ENCODE measurements at places on chromosomes 11 and 22.
A peak's percentile ranks its signal among the peaks of the same experiment; 100 is the strongest.

GRCh38 chr11:96193745-96194443 lies 149.1 kb downstream of the MAML2 start:
- DNase-seq: no peak

- no peak for DNase-seq
These were observed 2.1 kb downstream of the RNASEH2C start for GRCh38 chr11:65718531-65718930.

- DNase-seq: no peak
These were observed 41.6 kb upstream of the PAK1 start for GRCh38 chr11:77515483-77515882.

GRCh38 chr11:75635066-75635862 lies 33.6 kb downstream of the MAP6 start:
- peak; percentile 60 for DNase-seq

DNA sequence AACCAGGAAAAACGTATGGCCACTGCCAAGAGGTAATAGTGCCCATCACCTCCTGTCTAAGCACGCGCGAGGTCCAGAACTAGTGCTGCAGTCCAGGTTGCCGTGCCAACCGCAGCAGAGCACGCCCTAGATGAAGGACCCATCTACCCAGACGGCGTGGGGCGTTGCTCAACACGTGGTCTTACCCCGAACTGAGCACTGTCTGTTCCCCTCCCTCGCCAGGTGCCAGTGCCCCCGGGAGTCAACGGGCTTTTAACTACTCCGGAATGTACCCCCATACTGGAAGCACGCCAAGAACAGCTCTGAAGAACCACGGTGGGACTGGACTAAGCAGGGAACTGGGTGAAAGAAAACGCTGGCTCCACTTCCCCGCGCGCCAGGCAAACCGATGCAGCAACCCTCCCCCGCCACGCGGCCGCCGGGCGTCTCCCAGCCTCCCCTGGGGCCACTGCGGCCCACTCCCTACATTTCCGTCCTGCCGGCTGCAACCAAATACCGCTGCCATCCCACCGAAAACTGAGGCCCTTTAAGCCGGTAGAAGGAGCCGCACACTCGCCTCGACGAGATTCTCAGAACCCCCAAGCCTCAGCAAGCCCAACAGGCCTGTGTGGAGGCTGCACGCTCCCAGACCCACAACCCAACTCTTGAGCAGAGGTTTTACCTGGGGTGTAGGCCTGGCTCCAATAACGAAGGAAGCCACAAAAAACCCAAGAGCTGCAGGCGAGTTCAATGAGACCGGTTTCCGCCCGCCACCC lies at the start of gene HSPA8:
Gene HSPA8 (minus strand): TSS at position 734 of the 755 bp plus-strand sequence. CDS start 812 bp downstream, outside the sequence.
- DNase-seq: peak; percentile 91

DNA sequence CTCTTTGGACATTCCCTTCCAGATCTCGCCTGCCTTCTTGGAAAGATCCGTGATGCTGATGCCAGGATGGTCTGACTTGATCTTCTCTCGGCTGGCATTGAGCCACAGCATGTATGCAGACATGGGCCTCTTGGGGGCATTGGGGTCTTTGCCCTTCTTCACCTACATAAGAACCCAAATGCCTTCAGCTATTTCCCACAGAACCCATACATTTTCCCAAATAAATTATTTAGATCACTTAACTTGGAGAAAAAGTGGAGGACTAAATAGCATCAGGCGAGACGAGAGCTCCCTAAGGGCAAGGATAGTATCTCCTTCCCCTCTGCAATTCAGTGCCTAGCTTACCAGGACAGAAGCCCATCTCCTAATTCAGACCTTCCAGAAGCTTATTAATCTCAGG lies 3.0 kb upstream of the TNKS1BP1 start:
- DNase-seq: no peak

GRCh38 chr22:19641983-19642451 lies 72.3 kb upstream of the SEPTIN5 start:
- DNase-seq: no peak

GRCh38 chr11:115659061-115659963 lies 155.1 kb upstream of the CADM1 start:
- no peak for DNase-seq

DNA sequence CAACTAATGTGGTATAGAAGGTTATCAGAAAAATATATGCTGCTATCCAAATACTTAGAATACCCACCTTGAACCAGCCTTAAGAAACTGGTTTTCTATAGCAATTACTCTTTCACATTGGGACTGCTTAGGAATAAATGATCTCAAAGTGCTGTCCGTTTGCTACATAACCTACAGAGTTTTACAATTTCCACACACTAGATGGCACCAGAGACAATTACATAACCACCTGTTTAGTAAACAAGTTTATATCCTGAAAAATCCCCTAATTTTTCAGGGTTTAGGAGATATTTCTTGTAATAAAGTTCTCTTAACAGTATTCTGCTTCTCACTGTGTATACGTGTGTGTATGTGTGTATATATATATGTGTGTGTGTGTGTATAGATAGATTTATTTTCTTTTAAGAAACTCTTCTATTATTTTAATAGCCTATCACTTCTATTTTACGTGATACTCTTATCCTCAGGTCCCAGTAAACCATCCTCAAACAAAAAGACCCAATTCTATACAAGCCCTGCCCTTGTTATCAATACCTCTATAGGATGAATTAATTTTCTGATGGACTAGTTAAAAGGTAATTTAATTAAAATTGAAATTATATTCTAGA lies 6.7 kb upstream of the OR5I1 start:
- DNase-seq: no peak

DNA sequence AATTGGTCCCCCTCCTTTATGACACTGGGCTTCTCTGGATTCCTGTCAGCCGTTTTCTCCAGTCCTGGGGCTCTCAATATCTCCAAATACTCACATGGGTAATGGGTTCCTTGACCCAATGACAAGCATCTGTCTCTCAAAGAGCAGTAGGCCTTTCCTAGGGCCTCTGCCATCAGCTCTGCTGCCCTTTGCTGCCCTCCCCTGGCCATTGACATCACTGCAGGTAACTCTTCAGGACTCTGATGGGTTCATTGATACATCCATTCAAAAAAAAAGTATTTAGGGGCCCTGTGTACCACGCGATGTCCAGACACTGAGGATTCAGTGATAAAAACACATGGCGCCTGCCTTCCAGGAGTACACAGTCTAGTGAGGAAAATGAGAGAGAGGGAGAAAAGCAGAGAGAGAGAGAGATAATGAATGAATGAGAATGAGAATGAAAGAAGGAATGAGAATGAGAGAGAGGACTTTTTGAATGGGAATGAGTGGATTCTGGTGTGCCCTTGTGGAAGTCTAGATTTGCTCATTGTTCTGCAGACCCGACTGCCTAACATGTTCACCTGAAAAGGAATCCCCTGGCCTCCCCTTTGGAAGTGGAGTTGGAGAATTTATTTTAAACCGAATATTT lies 42.6 kb upstream of the OLFML1 start:
- DNase-seq: peak; percentile 81

- no peak for DNase-seq
These were observed 1.6 kb downstream of the LMO1 start for GRCh38 chr11:8261921-8262551.

DNA sequence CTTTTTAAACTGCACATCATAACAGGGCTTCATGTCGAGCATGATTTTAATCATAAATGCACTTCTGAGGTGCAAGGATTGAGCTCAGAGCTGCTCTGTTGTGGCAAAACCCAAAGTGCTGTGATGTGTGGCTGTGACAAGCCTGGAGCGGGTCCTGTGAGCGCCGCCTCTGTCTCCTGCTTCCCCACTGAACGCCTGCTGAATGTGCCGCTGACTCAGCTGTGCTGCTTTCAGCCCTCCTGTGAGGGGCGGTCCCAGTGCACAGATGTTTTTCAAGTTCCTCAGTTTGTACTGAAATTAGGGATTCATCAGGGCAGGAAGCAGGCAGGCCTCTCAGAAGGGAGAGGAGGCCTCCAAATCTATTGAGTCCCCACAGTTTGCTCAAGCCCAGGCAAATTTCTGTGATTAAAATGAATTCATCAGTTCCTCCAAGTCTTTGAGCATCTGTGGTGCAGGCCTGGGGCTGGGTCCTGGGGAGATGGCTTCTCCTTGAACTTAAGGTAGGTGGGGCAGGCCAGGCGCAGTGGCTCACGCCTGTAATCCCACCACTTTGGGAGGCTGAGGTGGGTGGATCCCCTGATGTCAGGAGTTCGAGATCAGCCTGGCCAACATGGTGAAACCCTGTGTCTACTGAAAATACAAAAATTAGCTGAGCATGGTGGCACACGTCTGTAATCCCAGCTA lies 3.0 kb upstream of the GTSE1 start:
- DNase-seq: peak; percentile 77
